ENCODE measurements at places on chromosomes 6 and 20.

GRCh38 chr20:32902456-32903420 lies 44.0 kb downstream of the EFCAB8 start:
- peak; percentile 63 for DNase-seq

DNA sequence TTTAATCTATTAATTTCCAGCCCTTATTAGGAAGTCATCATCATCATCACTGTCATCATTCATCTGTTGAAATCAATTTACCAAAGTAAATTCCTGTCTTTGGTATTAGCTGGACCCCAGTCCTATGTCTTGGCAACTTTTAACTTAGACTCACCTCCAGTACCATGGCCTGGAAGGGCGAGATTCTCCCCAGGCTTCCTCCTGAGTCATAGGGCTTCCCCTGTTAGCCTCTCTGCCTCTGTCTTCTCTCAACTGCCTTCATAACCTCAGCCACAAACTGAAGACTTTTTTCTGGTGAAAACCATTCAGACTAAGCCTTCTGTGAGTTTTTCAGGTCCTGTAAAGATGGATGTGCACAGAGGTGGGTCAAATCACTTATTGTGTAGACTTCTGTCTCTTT lies 95.0 kb downstream of the NKAIN2 start:
- DNase-seq: no peak

DNA sequence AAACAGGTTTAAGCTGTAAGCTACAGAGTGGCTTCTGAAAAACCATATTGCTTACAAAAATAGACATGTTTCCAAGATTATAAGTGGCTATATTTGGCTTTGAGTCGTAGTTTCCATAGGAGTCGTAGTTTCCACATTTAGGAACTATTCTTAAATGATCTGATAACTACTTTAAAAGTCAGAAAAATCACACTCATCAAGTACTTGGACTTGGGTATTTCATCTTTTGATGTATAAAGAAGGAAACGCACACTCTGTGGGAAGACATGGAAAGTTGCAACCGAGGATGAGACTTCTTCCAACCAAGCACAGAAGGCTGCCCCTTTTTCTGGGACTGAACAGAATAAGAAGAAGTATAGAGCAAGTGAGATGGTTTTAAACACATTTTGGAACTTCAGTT lies 118.3 kb downstream of the KHDRBS2 start:
- no peak for DNase-seq

GRCh38 chr20:12207875-12208274 lies 290.2 kb downstream of the BTBD3 start:
- no peak for DNase-seq

DNA sequence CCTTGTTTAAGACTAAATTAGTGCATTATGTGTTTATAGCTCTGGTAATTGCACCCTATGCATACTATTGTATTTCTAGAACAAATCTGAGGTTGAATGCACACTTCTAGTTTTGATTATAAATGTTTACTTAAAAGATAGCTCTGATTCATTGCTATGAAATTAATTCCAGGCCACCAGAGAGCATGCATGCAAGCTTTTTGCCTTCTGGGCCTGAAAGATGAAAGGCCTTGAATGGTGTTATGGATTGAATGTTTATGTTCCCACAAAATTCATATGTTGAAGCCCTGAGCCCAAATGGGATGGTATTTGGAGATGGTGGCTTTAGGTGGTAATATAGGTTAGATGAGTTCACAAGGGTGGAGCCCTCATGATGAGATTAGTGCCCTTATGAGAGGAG lies 695.0 kb upstream of the MAP3K7 start:
- no peak for DNase-seq

DNA sequence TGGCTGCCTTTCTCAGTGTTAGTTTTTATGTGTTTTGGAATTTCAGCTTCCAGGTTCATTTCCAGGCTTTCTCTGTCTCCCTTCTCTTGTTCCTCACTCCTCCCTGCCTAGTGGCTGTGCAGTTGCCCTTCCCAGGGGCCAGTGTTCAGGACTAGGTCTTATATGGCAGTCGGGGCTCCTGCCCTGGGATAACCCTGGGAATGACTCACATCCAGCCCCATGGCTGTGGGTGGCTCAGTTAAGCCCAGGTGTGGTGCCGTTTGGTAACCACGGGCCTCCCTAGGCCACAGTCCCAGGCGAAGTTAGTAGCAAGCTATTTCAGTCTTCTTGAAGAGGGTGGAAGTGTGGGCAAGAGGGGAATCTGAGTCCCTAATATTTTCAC lies 57.4 kb upstream of the DDR1 start:
- no peak for DNase-seq

- no peak for DNase-seq
Observed at GRCh38 chr6:52760105-52760765, 3.0 kb downstream of the GSTA2 start.

GRCh38 chr6:84556541-84557335 lies 207.7 kb downstream of the TBX18 start:
- no peak for DNase-seq

DNA sequence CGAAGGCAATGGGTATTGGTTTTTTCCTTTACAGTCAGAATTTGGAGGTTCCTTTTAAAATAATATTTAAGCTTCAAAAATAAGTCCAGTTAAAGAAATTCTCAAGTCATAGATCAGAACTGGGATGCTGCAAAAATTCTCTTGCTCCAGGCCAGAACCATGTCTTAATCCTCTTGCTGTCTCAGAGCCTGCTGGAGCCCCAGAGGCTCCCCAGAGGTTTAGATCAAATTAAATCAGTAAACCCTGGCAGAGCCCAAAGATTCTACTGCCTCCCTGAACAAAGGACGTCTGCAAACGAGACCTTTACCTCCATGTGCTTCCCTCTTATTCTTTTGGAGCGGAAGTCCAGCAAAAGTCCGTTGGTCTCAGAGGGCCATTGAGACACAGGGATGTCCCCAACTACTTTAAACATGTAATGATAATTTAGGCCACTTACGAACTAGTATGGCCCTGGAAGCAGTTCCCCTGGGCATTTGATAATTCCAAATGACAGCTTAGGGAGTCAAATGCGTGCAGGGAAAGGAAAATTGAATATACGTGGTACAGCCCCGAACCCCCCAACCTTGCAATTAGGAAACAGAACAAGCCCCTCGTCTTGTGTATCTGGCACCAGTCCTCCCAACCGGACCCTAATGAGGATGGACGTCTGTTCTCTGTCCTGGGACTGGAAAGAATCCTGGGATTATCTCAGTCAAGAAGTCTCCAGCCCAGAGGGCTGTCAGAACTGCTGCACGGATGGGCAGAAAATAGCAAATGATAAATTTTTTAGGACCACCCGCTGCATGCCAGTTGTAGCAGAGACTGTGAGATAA lies 31.5 kb downstream of the SULF2 start:
- no peak for DNase-seq

GRCh38 chr6:128742900-128743299 lies 140.0 kb upstream of the LAMA2 start:
- DNase-seq: no peak

GRCh38 chr6:116145803-116146675 lies 20.1 kb upstream of the COL10A1 start:
- no peak for DNase-seq

- no peak for DNase-seq
Observed at GRCh38 chr6:106586815-106587415, 42.4 kb downstream of the RTN4IP1 start.

DNA sequence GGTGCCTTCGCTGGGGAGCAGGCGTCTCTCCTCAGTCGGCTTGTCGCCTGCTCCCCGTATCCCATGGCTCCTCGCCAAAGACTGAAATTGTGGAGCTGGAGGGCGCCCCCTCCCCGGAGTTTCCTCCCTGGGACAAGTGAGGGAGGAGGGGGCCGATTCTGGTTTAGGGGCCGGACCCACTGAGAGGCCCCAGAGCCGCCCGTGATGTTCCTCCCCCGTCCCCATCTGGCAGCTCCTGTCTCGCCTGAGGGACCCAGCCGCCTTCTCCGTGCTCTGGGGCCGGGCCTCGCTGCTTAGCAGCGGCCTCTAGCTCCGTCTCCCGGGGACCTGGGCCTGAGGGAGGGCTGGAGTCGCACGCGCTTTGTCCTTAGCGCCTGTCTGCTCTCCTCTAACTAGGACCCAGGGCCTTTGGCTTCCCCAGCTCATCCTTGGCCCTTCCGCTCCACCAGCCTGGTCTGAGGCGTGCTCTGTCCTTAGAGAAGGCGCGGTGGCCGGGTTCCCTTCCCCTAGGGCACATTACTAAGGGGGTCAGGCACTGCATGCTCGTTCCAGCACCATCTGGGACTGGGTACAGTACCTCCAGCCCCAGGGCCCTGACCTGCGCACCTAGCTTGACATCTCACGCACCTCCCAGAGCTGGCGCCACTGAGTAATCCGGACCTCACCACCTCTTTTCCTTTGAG lies 29.7 kb downstream of the SLC12A5 start:
- DNase-seq: no peak

- DNase-seq: peak; percentile 91
Observed at GRCh38 chr6:83859410-83860358, at the start of gene CYB5R4. TSS of gene CYB5R4 (plus strand) at chr6:83859689. CDS start at chr6:83859783, 94 bp downstream.

DNA sequence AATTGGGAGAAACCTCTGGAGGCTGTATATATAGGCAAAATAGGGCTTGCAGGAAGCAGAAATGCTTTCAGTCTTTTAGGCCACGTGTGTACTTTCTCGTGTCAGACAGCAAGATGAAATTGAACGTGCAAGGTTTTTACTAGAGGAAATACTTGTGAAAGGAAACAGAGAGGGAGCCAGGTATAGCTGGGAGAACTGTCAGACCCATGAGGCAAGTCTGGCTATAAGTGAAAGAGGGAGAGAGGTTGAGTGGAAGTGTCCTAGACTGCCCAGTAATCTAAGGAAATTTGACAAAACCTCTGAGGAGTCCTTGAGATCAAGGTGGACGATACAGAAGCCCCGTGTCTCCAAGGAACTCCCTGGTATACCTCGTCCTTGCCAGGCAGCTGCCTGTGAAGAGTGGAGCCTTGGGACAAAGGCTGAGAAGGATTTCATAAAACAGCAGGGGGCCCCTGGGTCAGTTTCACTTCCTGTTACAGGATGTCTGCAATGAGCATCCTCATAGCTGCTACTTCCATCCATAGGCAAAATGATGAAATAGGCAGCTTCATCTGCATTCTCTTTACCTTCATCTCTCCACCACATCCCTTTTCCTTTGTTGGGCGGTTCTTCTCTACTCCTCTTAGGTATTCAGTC lies 114.4 kb upstream of the MAP3K7 start:
- DNase-seq: no peak

GRCh38 chr6:161835500-161836215 lies 561.8 kb upstream of the AGPAT4 start:
- DNase-seq: no peak

DNA sequence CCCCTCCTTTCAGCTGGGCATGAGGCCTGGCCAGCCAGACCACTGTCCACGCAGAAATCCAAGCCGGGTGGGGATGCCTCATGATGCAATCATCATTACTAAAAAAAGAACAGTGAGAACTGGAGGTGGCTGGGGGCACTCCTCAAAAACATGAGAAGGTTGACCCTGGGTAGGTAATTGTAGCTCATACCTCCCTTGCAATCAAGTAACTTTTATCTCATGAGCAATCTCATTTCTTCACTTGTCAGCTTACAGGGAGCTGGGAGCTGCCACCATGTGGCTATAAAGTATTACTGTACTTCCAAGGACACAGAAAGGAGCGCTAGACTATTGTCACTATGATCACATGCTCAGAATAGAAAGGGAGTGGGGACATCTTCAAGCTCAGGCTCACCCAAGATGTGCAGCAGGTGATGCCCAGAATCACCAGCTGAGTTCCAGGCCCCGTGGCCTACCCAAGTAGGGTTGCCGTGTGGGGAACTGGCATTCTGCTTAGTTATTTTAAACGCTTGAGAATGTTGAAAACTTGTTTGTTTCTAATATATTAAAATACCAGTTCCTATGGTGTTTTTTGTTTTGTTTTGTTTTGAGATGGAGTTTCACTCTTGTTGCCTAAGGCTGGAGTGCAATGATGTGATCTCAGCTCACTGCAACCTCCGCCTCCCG lies 3.0 kb upstream of the CDH26 start:
- no peak for DNase-seq

GRCh38 chr6:87291883-87292282 lies 30.5 kb upstream of the SMIM8 start:
- no peak for DNase-seq

- DNase-seq: no peak
Observed at GRCh38 chr6:69005199-69005598, 370.1 kb downstream of the ADGRB3 start.

GRCh38 chr20:32487381-32487780 lies 97.8 kb downstream of the NOL4L start:
- DNase-seq: no peak

DNA sequence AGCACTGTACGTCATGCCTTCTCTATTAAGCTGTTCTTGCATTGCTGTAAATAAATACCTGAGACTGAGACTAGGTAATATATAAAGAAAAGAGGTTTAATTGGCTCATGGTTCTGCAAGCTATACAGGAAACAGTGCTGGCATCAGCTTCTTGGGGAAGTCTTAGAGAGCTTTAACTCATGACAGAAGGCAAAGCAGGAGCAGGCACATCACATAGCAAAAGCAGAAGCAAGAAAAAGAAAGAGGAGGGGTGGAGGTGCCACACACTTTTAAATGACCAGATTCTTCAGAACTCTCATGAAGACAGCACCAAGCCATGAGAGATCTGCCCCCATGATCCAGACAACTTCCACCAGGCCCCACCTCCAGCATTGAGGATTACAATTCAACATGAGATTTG lies 30.1 kb downstream of the CYB5R4 start:
- no peak for DNase-seq

- DNase-seq: no peak
Observed at GRCh38 chr6:26305641-26305969, 59.4 kb upstream of the BTN3A2 start.

- no peak for DNase-seq
Observed at GRCh38 chr6:118589186-118589585, 41.1 kb downstream of the PLN start.

DNA sequence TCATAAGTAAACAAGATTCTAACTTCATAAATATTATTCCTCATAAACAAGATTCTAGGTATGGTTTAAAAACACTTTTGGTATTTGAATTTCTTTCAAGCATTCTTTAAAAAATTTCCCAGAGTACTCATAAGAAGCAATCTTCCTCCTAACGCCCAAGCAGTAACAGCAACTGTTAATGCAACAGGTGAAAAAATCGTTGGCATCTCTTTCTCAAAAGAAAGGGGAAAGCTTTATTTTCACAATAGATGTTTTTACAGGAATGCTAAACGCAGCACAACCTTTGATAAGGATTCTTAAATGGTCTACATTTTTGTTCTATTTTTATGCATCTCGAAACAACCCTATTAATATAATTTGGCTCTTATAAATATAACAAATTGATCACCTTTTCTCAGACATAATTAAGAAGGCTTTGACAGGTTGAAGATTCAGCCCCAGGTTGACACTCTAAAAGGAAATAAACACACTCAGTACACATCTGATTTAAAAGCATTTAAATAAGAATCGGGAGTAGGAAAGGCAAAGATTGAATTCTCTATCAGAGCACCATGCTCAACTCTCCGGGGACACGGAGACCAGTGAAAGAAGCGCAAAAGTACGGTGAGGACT lies 634 bp downstream of the AHI1 start:
- no peak for DNase-seq

GRCh38 chr6:9316831-9317230 lies 881.5 kb upstream of the SLC35B3 start:
- DNase-seq: no peak

DNA sequence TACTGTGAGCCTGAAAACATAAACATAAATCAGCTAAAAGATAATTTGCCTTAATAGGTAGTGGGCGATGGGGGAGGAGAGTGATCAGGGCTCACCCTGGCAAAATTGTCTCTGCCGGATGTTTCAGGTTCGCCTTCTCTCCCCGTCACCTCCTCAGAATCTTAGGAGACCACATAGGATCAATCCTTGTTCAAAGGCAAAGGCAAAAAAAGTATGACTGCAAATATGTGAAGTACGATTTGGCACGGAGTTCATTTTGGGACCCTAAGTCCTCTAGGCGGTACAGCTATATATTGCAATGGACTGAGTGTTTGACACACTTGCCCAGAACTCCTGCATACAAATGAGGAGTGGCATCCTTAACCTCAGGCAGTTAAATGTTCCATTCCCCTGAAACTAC lies 649.2 kb upstream of the FLRT3 start:
- no peak for DNase-seq
